ENCODE measurements at places on chromosomes 7 and 10.

DNA sequence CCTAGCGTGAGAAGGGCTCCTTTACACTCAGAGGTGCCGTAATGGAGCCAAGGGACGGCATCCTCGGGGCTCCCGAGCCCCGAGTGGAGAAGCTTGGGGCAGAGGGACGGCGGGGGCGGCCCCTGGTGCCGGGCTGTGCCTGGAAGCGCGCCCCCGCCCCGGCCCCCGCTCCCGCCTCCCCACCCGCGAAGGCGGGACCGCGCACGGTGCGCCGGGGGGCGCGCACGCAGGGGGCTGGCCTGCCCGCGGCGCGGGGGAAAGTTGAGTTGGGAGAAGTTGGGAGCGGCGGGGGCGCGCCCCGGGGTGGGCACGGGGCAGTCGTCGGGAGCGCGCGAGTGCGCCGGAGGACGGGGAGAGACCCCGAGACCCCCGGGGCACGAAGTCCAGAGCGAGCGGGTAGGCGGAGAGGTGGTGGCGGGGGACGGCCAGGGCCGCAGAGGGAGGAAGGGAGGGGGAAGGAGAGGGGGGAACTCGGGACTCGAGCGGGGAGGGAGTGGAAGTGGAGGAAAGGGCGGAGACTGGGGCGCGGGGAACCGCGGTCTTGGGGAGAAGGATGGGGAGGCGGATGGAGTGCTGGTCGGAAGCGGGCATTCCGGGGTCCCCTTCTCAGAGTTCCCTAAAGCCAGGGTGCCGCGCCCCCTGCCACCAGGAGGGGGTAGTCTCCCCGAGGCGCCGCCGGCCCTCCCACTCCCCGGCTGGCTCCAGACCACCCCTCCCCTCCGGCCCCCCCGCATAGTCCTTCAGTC is at the start of gene SLC4A2:
SLC4A2 (plus strand) TSS at position 223 of the 746 bp plus-strand sequence. CDS start 2,399 bp downstream, outside the sequence.
- peak; percentile 72 for DNase-seq

GRCh38 chr7:150377196-150377595 is 1.9 kb upstream of the ZNF775 start:
- no peak for DNase-seq

DNA sequence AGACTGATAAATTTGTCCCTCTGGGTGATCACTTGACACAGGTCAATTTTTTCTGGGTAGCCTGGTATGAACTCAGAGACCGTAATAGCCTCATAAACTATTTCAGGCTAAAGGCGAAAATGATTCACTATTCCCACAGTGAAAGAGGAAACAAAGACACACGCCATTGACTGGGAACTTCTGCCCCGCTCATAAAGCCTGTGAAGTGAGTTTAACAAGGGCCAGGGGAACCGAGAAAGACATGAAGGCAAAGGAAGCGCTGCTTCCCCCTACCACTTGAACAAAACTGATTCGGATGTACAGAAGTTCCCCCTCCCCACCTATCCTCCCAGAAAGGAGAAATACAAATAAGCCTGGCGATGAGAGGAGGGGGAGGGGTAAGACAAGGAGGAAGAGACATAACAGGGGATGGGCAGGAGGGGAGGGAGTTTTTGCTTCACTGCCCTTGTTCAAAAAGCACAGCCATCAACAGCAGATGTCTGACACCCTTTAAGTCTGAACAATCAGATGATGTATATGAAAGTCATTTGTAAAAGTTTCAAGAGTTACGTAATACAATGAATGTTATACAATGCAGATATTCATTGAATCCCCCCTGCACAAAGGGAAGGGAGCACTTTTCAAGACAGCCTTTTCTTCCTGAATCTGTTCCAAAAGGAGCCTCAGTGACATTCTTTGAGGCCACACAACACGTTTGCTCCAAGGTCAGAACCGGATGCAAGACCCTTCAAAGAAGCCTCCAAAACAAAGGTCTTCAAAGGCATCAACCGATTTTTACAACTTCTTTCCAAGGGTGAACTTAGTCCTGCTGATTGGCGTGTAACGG is 734 bp downstream of the ABCB4 start:
- peak; percentile 87 for DNase-seq

GRCh38 chr7:128666200-128666599 is 5.9 kb upstream of the GARIN1A start:
- no peak for DNase-seq

DNA sequence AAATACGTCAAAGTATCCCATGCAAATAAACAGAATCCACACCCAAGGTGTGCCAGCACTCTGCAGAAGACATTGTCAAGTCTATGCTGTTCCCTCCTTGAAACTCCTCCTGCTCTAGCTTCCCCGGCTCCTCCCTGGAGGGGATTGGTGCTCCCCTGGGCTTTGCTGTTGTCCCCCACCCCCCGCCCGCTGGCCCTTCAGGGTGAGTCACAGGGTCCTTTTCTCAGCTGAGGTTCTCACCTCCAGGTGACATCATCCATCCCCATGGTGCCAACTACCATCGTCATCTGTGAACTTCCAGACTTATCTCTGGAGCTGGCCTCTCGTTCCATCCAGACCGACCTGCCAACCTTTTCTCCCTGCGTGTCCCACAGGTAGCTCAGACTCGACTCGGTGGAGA is 77.0 kb downstream of the ITIH5 start:
- no peak for DNase-seq

DNA sequence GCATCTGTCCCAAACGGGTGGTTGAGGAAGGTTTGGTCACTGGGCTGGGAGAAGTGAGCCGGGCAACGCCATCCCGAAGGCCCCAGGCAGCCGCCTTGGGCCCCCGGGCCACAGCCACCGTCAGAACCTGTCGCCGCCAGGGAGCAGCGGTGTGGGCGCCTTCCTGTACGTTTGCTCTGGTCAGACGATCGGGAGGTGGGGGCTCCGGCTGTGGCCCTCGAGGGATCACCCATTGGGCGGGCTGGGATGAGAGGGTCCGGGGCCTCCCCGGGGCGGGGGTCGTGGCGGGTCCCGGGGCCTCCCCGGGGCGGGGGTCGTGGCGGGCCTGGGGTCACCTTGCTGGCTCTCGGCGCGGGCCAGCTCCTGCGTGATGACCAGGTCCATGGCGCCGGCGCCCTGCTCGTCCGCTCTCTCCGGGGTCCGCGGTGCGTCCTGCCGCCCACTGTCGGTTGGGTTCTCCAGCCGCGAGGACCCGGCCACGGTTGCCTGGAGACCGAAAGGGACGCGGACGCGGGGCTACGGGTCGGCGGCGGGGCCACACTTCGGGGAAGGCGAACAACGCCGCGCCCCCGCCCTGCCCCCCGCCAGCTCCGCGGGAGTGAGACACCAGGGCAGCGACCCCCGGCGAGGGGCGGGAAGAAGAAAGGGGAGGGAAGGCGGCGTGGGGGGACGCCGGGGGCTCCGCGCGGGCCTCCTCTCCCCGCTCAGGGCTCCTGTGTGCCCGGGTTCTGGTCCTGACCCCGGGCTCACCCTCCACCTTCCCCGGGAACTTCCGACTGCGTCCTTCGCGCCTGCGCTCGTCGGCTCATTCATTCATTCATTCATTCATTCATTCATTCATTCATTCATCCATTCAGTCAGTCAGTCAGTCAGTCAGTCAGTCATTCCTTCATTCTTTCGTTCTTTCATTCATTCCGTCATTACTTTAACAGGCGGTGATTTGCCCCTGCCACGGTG is at the start of gene CFAP46:
CFAP46 (minus strand) TSS at position 470 of the 957 bp plus-strand sequence; CDS start at position 384, 86 bp downstream.
- DNase-seq = peak; percentile 31
